ENCODE measurements at places on chromosomes 12 and 14. TPM values are rescaled to one million over a fixed set of nuclear protein-coding genes. Genes with fewer than 3 reads are reported as not detected.

The CAMKK2 gene
- 33.0 TPM for total RNA-seq

The DTX1 gene
- not detected for total RNA-seq

The E2F7 gene
- total RNA-seq, result 3.0 TPM

The CLEC14A gene
- total RNA-seq, result not detected

The MYF5 gene
- not detected for total RNA-seq

The ITGB7 gene
- total RNA-seq, result 0.83 TPM

The NEMP1 gene
- 12.1 TPM for total RNA-seq

The SPSB2 gene
- 9.2 TPM for total RNA-seq

The SMCO2 gene
- not detected for total RNA-seq

All from osteocyte (in vitro differentiated cells).